ENCODE measurements at places on chromosomes 6 and 20. TPM values are rescaled to one million over a fixed set of nuclear protein-coding genes. Genes with fewer than 3 reads are reported as not detected.

Gene SMLR1
- total RNA-seq, result not detected

Gene RAET1E
- under 0.01 TPM for total RNA-seq

Gene TTBK1
- not detected for total RNA-seq

Gene ARMH2
- total RNA-seq, result not detected

Gene DDO
- total RNA-seq, result 2.6 TPM

Gene LYRM4
- 14.7 TPM for total RNA-seq

Gene COL11A2
- total RNA-seq, result under 0.01 TPM

Gene TSBP1
- not detected for total RNA-seq
